Foreskin fibroblast (primary cell): ENCODE measurements at places on chromosomes 3 and 15.
A peak's percentile ranks its signal among the peaks of the same experiment; 100 is the strongest.

DNA sequence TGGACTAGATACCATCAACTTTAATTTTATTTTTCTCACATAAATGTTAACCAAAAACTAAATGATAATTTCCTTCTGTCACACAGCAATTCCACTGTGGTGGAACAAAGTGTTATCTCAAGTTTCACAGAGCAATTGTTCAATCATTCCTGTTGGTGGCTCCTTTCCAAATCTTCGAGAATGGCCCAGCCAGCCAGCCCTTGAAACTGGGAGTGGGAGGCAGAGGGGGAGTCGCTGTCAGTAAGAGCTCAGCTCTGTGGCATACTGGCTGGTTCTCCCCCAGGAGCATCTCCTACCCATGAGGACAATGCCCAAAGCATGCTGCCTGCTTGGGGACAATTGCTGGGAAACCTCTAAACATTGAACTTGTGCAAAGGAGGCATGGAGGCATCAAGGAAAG is 47.7 kb downstream of the MECOM start:
- DNase-seq, result no peak

DNA sequence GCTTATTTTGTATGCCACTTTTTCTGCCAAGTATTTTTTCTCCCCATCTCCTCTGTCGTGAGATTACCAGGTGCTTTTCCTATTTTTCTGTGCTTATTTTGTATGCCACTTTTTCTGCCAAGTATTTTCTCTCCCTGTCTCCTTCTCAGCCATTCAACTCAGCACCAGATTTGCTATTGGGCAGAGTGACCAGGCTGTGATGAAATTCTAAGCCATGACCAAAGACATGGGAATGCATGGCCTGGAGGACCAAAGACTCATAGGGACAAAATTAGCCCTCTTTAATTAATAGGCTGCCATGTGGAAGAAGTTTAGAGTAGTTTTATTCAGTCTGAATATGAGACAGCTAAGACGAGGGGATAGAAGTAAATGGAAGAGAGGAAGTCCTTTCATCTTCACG is 257.4 kb downstream of the SQOR start:
- peak; percentile 85 for DNase-seq

DNA sequence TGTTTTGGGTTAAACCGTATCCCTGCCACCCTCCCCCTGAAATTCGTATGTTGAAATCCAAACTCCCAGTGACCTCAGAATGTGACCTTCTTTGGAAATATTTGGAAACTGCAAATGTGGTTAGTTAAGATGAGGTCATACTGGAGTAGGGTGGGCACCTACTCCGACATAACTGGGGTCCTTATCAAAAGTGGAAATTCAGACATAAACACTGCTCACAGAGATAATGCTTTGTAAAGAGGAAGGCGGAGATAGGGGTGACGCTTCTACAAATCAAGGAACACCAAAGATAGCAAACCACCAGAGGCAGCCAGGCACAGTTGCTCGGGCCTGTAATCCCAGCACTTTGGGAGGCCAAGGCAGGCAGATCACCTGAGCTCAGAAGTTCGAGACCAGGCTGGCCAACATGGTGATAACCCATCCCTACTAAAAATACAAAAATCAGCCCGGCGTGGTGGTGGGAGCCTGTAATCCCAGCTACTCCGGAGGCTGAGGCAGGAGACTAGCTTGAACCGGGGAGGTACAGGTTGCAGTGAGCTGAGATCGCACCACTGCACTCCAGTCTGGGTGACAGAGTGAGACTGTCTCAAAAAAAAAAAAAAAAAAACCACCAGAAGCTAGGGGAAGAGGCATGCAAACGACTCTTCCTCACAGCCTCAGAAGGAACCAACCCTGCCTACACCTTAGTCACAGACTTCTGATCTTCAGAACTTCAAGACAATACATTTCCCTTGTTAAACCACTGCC is 51.1 kb upstream of the CHD2 start:
- DNase-seq, result peak; percentile 42

- DNase-seq, result no peak
These were observed 9.8 kb downstream of the DPH3 start for GRCh38 chr3:16254916-16255315.

- no peak for DNase-seq
These were observed 24.4 kb upstream of the CYP11A1 start for GRCh38 chr15:74391582-74392450.

DNA sequence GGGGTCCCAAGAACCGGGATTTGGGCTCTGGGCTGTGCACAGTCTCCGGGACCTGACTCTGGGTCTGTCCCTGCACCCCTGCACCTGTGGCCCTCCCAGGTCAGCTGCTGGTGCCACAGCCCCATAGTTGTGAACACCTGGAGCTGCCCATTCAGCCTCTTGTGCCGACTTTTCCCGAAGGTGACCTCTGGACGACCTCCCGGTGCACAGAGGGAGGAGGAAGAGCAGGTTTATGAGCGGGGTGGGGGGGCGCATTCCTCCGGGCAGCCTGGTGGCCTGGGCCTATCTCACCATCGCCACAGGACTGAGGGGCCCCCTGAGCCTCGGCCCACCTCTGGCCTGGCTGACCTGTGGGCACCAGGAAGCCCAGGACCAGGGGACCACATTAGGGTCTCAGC is 45.3 kb downstream of the DNAJB8 start:
- DNase-seq, result no peak

DNA sequence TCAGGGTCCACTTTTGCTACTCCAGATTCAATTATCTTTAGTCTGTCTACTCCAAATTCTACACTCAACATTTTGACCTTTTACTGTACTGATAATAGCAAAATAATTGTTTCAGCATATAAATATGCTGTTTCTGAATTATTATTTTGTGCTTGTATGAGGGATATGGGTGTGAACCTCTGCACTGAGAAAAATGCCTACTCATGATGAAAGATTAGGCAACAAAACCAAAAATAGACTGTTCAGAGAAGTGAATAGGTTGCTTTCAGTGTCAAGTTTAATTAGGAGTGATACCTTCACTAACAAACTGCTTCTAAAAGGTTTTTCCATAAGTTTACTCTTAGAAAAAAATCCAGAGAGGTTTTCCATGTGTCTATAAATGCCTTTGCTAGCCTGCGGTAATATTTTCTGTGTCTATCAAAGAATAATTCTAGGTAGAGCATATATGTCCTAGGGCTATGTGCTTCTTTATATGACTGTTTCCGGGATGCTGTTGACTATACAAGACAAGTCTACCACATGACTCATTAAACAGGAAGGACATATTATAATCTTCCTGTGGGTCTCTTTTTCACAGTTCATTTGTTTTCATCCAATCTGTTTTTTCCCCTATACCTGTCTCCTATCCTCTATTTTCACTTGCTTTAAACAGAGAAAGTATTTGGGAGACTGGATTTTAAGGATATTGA is 218.5 kb upstream of the TTC14 start:
- DNase-seq, result no peak

GRCh38 chr3:154059833-154060232 is 61.4 kb upstream of the ARHGEF26 start:
- DNase-seq, result no peak

DNA sequence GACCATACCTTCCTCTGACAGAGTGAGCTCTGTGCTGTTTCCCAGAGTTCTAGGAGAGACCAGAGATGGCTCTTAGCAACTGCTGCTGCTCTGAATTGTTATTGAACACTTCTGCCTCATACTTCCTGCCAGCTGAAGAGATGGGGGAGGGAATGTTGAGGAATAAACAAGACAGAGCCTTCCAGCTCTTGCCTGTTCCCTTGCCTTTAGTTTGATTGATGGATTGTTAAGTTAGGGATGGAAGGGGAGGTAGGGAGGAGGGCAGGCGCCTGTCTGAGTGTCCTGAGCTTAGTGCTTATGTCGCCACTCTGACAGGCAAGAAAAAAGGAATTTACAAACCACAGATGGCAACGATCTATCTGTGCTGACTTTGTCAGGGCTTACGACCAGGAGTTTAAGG is 42.8 kb downstream of the ZNF609 start:
- DNase-seq, result peak; percentile 42

DNA sequence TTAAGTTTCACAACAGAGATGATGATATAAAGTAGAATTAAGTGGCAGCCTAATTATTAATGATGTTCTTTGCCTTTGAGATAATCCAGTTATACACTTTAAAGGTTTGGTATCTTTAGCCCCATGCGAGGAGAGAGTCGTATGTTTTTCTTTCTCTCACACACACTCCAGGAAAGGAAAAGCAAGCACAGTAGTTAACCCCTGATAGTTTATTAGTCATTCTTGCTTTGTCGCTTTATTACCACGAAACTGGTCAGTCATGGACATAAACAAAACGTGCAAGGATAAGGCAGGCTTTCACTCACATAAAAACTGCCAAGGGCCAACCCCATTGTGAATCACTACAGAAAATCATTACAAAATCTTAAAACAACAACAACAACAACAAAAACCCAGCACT is 866.9 kb downstream of the FHIT start:
- no peak for DNase-seq

- peak; percentile 14 for DNase-seq
These were observed 272.4 kb downstream of the THRB start for GRCh38 chr3:24222165-24222805.

DNA sequence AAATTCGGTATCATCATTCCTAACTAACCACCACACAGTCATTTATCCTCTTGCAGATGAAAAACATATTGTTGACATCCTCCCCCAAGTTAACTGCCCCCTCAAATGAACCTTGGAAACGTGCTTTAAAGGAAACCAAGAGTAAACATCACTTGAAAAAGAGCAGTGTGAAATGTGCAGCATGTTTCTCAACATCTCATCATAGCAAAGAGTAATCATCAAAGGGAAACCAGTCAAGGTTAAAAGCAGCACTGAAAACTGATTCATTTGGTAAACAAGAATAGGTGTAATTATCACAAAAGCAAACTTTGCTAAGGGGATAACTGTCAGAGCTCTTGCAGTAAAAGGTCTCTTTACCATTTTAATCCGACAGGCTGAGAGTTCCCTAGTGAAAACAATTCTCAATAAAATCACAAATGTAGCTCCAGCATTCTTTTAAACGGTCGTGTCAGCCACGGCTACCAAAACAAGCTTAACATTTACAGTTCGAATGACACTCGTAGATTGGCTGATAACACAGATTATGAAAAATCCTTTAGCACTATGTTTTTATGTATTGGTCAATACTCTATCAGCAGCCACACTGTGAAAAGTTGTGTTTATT is 461.0 kb downstream of the GBE1 start:
- no peak for DNase-seq

- peak; percentile 50 for DNase-seq
These were observed 145.9 kb upstream of the AGTR1 start for GRCh38 chr3:148551767-148552260.

DNA sequence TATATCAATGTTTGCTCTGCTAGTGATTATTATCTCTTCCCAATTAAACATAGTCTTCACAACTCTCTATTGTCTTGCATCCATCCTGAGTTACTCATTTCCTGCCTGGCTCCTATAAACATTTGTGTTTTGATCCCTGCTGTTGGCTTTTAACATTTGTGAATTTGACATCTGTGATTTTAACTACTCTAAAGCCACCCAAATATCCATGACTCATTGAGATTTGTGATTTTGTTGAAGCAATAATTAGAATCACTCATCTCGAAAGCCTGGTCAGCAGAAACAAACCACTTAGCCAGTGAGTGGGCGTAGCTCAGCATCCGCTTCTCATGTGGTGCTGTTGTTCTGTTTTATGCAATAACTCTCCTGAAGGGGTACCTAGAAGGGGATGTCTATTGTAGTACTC is 174.3 kb upstream of the ZBTB20 start:
- DNase-seq, result peak; percentile 85
